Activated T-helper 2 cell treated with anti-CD3 and anti-CD28 coated beads, Interferon-gamma antibody, Interleukin-2, Interleukin-4, amounts not matched to agents 10 μg/mL and 5 μg/mL and 100 μg/mL, durations not matched to agents 14 hours and 24 hours and 36 hours (primary cell): ENCODE measurements at places on chromosomes 6 and 20.

GRCh38 chr6:133854364-133855275 lies 34.3 kb upstream of the TCF21 start:
- no peak for DNase-seq

GRCh38 chr20:15332711-15333160 lies 995.3 kb upstream of the FLRT3 start:
- DNase-seq: no peak

DNA sequence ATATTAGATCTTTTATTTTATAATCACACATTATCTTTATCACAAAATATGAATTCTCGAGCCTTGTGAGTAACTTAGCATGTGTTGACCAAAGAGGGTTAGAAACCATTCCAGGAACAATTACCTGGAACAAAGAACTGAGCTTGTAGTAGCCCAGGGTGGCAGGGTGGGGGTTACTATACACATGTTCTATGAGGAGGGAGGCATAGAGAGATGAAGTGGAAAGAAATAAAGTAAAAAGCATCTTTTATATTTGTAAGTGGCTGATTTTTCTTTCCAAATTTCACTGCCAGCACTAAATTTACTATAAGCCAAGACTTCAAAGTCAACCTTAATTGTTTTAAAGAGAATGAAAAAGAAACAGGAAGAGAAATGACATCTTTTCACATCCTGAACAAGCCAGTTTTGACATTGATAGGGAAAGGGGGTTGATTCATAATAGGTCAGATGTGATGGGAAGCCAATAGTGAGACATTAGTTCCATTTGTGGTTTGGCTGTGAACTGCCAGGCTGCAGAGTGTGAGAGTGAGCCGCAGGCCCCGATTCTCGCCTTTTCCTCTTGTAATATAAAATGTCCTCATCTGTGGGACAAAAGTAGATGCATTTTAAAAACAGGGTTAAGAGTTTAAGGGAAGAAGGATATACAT lies 52.7 kb upstream of the MYB start:
- peak; percentile 55 for DNase-seq

GRCh38 chr6:148521586-148521985 lies 178.9 kb downstream of the SASH1 start:
- DNase-seq: no peak

DNA sequence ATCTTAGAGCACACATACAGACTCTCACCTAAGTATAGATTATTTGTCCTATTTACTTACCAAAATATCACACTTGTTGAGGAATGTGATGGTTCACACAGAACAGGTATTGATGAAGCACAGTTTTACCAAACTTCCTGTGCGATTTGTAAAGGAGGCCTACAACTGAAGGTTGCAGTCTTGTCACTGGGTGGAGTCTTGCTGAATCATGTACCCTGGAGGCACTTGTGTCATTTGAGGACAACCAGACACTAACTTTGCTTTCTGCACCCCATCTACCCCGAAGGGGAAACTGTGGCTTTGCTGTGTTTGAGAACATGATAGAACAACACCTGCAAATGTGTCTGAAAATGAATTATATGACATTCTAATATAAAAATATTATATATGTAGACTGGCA lies 32.4 kb upstream of the HINT3 start:
- no peak for DNase-seq

DNA sequence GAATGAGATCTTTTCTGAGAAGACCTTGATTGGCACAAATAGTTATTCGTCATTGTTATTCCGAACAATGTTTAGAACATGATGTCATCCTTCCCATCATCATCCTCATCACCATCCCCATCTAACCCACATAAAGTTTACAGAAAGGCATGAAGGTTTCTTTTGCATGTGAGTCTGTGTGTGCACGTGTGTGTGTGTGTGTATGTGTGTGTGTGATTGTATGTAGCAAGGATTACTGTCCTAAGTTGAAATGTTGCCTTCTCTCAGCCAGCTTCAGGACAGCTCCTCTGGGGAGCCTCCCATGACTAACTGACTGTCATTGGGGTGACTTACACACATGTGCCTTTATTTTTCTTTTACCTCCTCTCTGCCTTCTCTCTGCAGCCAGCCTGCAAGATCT lies 113.5 kb downstream of the SLC22A3 start:
- DNase-seq: no peak

GRCh38 chr6:162613310-162613709 lies 114.3 kb downstream of the PRKN start:
- no peak for DNase-seq

GRCh38 chr20:36231331-36231730 lies 4.9 kb upstream of the AAR2 start:
- DNase-seq: no peak

DNA sequence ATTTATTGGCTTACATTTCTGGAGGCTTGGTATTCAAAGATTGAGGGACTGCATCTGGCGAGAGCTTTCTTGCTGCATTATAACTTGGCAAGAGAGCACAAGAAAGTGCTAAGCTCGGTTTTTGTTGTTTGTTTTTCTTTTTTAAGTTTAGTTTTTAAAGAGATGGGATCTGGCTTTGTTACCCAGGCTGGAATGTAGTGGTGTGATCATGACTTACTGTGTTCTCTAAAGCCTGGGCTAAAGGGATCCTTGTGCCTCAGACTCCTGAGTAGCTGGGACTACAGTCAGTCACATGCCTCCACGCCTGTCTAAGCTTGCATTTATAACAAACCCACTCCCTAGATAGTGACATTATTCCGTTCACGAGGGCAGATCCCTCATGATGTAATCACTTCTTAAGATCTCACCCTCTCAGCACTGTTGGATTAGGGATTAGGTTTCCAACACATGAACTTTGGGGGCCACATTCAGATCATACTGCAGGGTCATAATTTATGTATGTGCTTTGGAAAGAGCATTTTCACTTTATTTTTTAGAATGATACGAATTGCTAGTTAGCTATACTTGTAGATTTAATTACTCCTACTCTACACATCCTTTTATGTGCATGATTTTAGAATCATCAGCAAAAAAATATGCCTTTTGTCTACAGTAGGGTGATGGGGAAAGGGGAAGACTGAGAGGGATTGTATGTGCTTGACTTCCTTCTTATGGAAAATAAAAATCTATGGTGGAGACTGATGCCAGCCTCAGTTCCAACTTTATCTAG lies 167.8 kb downstream of the JARID2 start:
- no peak for DNase-seq

DNA sequence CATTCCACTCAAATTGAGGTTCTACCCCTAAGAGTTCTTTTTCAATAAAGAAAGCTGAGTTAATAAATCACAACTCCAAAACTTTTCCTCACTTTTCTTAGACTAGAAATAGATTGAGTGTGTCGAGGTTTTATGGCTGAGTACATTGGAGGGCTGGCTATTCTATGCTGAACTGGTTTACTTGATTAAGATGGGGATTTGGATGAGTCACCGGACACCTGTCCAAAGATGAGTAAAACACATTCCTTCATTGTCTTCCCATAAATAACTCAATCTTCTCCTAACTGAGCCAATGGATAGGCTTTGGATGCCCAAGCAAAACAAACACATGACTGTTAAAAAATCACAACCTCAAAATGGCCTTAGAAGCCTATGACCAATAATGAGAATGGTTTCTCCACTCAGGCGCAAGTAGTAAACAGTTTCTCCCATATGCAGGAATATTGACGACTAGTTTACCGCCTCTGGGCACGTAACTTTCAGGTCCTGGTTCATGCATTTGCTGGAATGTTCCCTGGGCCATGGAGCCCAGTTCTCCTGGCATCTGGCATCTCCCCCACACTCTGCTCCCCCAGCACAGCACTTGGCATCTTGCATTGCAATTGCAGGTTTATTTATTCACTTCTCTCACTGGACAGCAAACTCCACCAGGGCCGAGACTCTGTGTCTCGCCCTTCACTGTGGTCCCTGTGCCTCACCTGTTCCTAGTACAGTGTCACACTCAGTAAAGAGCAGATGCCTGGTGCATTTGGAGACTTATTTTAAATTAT lies 43.9 kb downstream of the BCAS1 start:
- no peak for DNase-seq

DNA sequence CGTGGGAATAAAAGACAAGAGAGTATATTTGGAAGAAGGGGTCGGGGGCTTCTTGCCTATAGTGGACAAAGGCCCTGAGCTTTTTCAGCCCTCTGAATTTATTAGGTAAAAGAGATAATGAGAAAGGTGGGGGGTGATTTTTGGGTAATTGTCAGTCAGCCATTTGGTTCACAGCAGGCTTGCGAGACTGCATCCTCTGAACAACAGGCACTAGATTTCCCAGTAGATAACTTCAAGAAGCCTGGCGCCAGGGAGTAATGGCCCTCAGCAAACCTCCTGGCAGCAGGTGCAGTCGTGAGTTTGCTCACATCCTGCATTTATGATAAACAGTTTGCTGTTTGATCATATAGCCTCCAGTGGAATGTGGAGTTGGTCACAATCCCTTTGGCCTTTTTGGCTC lies 609.0 kb downstream of the DHX35 start:
- no peak for DNase-seq

DNA sequence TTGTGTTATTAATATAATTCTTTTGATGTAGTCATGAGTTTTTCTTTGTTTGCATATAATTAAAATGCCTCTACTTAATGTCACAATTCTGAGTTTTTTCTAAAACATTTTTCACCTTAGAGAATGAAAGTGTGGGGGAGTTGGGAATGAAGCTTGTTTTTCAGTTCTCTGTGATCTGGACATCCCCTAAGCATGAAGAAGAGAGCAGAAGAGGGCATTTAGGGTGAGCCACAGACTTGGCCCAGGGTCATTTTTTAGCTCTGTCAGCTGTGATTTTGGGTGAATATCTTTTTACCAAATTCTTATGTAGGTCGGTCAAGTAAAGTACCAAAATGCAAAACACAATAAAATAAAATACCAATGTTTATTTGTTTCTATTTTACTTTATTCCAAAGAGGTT lies 3.9 kb downstream of the OTOR start:
- DNase-seq: no peak

DNA sequence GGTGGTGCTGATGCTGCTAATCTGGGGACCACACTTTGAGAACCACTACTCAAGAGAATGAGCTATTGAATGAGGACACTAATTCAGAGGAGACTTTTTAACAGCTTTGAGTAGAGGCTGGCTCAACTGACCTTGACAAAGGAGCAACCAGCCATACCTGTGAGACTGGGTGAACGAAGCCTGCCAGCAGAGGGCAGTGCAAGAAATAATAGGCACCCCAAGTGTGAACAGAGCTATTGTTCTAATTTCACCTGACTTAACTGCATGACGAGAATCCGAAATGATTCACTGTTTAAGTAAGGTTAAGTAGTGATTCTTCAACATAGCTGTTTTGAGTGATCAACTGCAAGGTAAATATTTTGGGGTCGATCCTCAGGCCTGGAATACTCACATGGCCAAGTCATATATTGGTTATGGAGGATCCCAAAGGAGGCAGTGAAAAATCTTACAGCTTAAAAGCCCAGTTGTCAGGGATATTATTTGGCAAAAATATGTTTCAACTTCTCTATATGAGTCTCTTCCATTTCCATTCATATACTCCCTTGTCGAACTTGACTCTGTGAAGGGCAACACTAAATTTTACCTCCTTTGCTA lies 550.5 kb upstream of the MARCKS start:
- peak; percentile 13 for DNase-seq

DNA sequence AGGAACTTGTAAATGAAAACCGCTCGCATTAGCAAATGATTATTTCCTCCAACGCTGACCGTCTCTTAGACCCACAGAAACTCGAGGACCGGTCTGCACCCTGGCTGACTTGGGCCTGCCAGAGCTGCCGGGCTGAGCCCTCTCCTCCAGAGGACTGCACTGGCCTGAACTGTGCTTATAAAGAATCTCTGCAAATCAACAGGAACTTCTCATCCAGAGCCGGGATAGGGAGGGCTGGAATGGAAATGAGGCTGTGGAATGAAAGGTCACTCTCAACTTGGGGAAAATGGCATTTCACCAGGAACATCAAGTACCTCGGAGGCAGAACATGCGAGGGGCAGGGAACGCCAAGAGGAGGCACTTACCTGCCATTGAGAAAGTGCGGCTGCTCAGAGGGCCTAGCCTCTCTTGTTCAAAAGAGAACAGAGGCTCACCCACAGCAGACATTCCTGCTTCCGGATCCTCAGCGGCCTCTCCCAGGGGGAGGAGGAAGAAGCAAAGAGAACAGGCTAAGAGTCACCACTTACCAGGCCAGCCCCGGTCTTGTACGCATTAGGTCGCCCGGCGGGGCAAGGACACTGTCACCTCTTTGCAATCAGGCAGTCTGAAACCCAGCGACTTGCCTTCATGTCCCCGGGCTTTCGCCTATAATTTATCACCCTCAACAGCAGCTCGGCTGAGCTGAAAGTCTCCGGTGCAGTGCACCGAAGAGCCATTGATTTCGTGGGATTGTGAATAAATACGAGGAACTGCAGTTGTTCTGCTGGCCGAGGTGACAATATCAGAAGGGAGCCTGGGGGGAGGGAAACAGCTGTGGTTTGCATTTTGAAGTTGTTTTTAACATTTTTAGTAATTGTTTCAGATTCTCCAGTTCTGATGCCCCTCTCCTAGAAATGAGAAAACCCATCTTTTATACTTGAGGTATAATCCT lies 37.6 kb downstream of the ZMYND8 start:
- peak; percentile 9 for DNase-seq

- peak; percentile 17 for DNase-seq
These were observed 54.2 kb downstream of the TBC1D7 start for GRCh38 chr6:13273931-13274706.

- no peak for DNase-seq
These were observed 32.6 kb downstream of the BAK1 start for GRCh38 chr6:33547499-33547898.

- no peak for DNase-seq
These were observed 108.7 kb upstream of the LRFN2 start for GRCh38 chr6:40695750-40696415.

DNA sequence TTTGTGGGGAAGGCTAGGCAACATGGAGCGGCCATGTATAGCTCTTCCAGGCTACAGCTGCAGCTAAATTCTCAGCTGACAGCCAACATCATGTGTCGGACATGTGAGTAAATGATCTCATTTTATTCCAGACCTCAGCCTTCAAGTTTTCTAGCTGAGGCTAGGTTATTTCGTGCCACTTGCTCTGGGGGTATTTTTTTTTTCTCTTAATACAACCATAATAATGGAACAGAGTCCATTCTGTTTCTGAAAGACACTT lies 573.5 kb downstream of the CD109 start:
- no peak for DNase-seq

- no peak for DNase-seq
These were observed 140.4 kb upstream of the TENT5A start for GRCh38 chr6:81892891-81893290.
